ENCODE measurements at places on chromosomes 2 and 18. TPM values are rescaled to one million over a fixed set of nuclear protein-coding genes. Genes with fewer than 3 reads are reported as not detected.

- no peak for DNase-seq
Observed at GRCh38 chr18:5622905-5623304, 79.1 kb upstream of the EPB41L3 start.

DNA sequence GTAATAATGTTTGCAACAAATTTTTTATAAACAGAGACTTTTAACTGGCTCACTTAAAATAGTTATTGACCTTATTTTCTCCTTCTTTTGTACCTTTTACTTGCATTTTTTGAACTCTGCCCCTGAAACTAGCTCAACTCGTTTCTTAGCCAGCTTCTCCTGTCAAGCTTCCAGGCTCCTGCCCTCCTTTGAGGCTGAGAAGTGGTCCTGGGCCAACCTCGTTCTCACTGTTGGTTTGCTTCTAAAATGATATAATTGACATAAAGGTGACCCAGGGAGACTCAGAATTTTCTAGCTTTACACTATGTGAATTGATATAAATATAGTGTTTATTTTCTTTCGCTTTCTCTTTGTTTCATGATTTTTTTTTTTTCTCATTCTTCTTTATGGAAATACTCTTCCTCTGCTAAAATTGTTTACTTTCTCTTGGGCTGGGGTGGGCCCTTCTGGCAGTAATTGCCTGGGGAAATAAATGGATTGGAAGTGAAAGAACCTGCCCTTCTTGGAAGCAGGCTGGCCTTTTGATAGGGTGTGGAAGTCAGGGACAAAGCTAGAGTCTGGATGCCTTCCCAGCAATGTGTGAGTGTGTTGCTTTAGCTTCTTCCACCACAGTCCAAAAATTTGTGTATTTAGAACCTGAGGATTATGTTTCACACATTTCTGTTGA lies 30.7 kb downstream of the GPD2 start:
- DNase-seq = no peak

DNA sequence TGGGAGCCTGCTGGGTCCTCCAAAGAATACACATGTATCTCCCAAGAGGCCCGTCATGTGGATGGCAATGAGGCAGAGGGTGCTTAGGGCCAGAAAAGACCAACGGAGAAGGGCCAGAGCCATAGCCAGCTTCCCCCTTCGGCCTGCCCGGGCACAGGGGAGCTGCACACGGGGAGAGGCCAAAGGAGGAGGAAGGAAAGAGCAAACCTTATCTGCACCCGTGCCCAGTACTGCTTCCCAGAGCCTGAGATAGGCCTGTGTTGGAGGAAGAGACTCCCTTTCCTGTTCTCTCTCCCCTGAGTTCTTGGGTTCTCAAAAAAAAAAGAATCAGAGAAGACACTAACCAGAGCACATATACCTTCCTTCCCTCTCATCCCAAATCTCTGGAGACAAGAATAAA lies 250.3 kb downstream of the ANAPC1 start:
- DNase-seq = no peak

DNA sequence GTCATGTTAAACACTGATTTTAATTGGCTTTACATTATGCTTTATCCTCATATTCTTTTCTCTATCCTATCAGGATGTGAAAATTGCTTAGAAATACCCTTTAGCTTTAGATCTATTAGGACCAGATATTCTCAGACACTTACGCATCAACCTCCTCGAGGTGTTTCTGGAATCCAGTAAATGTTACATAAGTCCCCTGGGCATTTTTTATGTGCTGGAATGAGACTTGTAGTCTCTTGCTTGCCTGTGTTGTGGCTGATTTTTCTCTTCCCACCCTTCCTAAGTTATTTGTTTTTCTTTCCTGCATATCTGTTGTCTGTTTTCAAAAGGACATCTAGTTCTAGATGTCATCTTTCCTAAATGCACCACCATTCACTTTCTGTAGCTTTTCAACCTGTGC lies 197.1 kb downstream of the CCDC85A start:
- DNase-seq = no peak

DNA sequence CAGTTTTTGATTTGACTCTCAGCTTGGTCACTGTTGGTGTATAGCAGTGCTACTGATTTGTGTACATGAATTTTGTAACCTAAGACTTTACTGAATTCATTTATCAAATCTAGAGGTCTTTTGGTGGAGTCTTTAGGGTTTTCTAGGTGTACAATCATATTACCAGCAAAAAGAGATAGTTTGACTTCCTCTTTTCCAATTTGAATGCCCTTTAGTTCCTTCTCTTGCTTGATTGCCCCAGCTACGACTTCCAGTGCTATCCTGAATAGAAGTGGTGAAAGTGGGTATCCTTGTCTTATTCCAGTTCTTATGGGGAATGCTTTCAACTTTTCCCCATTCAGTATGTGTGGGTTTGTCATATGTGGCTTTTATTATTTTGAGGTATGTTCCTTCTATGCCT lies 312.9 kb upstream of the REV1 start:
- DNase-seq = no peak

DNA sequence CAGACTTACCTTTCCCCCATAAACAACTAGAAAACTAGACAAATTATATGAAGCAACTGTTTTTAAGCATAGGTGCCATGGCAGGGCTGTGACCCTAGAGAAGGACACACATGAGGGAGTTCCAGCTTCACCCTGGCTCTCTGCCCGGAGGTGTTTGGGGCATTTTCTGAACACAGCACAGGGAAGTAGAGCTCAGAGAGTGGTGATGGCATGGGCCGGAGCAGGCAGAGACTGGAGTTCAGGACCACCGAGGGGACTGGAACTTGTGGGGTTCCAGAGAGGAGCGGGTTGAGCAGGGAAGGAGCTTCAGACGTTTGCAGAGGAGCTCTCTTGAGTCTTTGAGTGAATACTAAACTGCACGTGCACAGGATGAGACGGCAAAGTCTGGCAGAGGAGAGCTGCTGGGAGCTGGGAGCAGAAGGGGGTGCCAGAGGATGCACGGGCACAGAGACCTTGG lies 26.5 kb upstream of the KLF11 start:
- DNase-seq = no peak

DNA sequence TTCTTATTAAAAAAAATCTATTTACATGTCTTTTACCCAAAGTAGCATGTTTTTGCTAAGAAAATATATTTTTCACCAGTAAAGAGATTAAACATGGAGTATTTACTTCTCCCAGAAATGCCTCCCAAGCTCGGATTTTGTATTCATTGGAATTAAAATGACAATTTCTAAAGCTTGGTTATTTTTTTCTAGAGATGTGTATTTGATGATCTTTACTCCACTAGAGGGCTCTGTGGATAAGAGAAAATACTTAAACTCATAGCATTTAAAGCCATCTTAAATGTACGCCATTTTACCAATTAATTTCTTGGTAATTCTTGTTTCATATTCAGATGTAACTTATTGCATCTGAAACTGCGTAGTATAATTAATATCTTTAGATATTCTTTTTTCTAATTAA lies 461.4 kb downstream of the GALR1 start:
- no peak for DNase-seq

DNA sequence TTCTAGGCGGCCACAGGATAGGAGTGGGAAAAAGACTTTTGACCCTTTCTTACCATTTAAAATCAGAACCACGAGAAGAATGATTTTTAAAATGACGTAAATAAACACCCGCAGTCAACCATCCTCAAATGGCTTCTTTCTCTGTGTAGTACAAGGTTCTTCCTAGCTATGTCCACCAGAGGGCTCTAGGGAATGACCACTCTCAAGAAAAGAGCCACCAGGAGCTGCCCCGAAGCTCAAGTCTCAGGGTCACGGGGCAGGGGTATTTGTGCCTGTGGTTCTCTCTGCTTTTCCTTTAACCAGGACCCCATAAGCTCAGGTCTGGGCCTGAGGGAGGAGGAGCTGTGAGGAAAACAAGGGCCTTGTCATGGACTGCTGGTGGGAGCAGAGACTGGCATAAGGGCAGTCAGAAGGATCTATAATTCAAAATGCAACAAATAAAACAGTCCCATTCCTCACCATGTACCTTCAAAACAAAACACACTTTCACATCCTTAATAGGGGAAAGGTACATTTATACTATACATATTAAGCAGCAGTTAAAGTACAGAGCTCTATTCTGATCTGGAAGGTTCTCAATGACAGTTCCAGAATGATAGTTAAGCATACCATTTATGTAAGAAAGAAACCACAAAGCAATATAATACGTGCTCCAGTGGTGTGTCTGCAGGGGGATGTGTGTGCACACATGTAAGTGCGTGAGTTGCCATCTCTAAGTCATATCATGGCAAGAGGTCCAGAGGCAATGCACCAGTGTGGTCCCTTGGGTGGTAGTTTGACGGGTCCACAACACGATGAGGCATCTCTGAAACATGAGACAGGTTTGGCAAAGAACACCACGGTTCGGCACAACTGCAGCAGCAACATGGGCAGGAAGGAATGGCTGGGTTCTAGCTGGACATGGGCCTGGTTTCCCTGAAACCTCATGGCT lies 18.6 kb downstream of the LYPD1 start:
- DNase-seq = no peak

DNA sequence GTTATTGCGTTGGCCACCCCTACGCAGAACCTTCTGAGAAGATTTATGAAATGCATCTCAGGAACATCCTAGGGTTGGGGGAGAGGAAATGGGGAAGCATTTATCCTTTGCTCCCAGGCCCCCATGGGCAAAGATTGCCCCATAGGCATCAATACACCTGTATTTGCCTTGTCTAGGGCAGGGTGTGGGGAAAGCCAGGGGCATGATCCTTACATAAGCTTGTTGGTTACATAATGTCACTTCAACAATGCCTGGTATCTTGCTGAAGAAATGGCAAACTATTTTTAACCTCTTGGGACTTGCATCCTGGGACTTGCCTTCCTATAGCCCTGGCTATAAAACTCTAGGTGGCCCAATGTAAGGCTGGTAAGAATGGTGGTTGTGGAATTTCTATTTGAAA lies 53.9 kb upstream of the SPRED2 start:
- DNase-seq = no peak

DNA sequence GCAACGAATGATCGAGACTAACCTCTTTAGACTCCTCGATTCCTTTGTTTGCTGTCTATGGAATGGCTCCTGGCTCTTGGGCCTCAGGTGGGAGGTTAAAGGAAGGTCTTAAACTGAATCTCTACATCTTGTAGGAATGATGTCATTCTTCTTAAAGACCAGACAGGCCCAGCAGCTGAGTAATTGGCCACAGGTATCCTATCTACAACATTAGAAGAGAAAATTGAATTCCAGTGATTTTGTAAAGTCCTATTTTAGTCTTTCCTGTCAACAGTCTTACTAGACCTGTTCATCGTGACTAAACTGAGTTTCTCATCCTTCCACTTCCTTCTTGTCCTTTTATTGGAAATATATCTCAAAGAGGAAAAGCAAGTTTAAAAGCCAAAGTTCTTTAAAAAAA lies 274.8 kb downstream of the ALPK2 start:
- DNase-seq = no peak

- DNase-seq = no peak
Observed at GRCh38 chr2:128365217-128365905, 46.7 kb upstream of the HS6ST1 start.

- DNase-seq = no peak
Observed at GRCh38 chr2:127451981-127452380, 33.8 kb downstream of the PROC start.

- DNase-seq = no peak
Observed at GRCh38 chr2:30230497-30231211, 680 bp upstream of the LBH start.

GRCh38 chr18:76988827-76989646 lies 143.5 kb downstream of the MBP start:
- DNase-seq = no peak

The TNFAIP6 gene
- total RNA-seq = not detected

The COL6A3 gene
- 17.3 TPM for total RNA-seq

The CACNB4 gene
- 0.31 TPM for total RNA-seq

The PPP1R1C gene
- total RNA-seq = not detected

The CCBE1 gene
- 0.81 TPM for total RNA-seq

The IKZF2 gene
- total RNA-seq = 9.8 TPM

The REG3A gene
- total RNA-seq = not detected
